ENCODE measurements at places on chromosomes 11 and 22. TPM values are rescaled to one million over a fixed set of nuclear protein-coding genes. Genes with fewer than 3 reads are reported as not detected.

NDUFV1 gene
- total RNA-seq: 186 TPM

OVOL1 gene
- total RNA-seq: 0.49 TPM

ENTHD1 gene
- not detected for total RNA-seq

TRIM49 gene
- total RNA-seq: not detected

MUC6 gene
- total RNA-seq: not detected

HSPB2 gene
- total RNA-seq: 1.9 TPM

FOXRED2 gene
- total RNA-seq: 29.1 TPM

OR51E2 gene
- total RNA-seq: 2.1 TPM

PLA2G6 gene
- total RNA-seq: 58.6 TPM

USH1C gene
- 1.3 TPM for total RNA-seq

OR10A2 gene
- total RNA-seq: 0.22 TPM

KLHDC7B gene
- total RNA-seq: 0.05 TPM

SCN3B gene
- 38.5 TPM for total RNA-seq

ACR gene
- total RNA-seq: not detected

SYTL2 gene
- 53.6 TPM for total RNA-seq

C1QTNF5 gene
- total RNA-seq: 47.1 TPM

OR8J1 gene
- total RNA-seq: not detected

OR4D10 gene
- total RNA-seq: not detected

IGLL5 gene
- not detected for total RNA-seq

AMOTL1 gene
- 89.6 TPM for total RNA-seq

KRTAP5-10 gene
- not detected for total RNA-seq
